ENCODE measurements at places on chromosomes 6 and 20. TPM values are rescaled to one million over a fixed set of nuclear protein-coding genes. Genes with fewer than 3 reads are reported as not detected.
A peak's percentile ranks its signal among the peaks of the same experiment; 100 is the strongest.

- no peak for DNase-seq
Observed at GRCh38 chr6:157238346-157238745, 85.0 kb downstream of the TMEM242 start.

DNA sequence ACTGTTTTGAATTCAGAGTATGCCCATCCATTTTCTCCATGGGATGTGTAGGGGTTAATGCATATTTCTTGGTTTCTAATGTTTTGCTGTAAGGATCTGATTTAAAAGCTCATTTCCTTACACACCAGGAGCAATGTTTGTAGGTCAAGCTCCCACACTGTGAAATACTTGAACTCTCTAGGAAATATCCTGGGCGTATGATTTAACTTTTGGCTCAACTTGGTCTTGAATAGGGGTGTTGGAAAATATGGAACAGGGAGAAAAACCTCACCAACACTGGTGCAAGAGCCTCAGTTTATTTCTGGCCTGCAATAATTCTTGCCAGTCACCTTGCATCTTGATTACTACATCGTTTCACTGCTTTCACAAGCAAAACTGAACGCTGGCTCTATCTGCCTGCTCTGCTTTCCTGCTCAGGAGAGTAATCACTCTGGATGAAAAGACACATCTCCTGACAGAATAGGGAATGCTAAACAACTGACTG is 25.1 kb upstream of the RFPL4B start:
- DNase-seq = no peak

DNA sequence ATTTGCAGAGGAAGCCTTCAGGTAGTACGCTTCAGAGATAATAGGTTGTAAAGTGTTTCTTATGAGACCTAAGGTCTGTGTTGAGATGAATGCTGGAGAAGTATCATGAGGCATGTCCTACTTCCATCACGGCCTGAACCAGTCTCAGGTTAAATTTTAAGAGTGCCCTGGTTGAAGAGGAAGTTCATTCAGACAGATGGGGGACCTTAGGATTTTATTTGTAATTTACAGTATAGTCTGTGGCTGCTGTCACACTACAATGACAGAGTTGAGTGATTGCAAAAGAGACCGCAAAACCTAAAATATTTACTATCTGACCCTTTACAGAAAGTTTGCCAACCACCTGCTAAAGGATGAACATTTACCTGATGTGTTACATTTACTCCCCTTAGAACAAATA is 70.9 kb downstream of the UST start:
- DNase-seq = no peak

- DNase-seq = peak; percentile 28
Observed at GRCh38 chr6:39411465-39411864, 89.0 kb upstream of the KCNK16 start.

- peak; percentile 96 for DNase-seq
Observed at GRCh38 chr20:4090756-4091489, 75.6 kb upstream of the RNF24 start.

- DNase-seq = no peak
Observed at GRCh38 chr6:118333772-118334171, 214.3 kb upstream of the PLN start.

- no peak for DNase-seq
Observed at GRCh38 chr6:3648724-3649123, 102.8 kb downstream of the PXDC1 start.

- DNase-seq = peak; percentile 37
Observed at GRCh38 chr6:97059473-97059872, 134.9 kb downstream of the KLHL32 start.

DNA sequence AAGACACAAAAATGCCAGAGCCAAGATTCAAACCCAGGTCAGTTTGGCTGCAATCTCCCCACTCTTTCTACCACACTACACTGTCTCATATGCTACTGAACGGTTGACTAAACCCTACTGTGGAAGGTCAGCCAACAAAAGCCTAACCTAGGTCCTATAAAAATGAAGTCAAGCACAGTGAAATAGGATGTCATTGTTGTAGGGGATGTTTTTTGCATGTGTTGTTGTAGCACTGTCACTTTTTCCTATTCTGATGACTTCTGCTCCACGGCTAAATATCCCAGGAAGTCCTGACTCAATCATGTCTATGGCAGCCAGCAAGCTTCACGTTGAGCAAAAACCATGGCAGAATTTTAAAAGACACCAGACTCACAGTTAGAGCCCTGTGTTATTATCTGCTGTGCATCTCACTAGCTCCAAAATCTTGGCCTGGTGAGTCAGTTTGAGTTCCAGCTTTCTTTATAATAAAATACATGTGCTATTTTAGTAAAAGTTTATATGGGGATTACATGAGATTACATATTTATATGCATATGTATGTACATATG is 322.1 kb upstream of the NT5E start:
- DNase-seq = no peak

DNA sequence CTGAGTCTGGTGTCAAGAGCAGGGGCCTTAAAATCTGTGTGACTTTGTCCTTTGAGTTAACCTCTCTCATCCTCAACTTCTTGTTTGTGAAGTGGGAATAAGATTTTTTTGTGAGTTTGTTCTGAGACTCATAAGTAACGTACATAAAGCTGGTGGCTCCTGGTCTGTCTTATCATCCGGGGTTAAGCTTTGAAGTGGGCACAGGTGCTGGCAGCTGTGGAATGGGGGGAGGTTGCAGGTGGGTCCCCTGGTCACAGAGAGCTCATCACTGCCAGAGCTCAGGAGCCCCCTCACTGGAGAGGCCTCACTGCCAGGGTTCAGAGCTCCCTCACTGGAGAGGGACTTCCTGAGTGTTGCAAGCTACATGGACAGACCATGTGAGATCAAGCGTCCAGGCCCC is 174.1 kb downstream of the NRN1 start:
- DNase-seq = no peak

- no peak for DNase-seq
Observed at GRCh38 chr6:27755768-27756167, 156.4 kb downstream of the OR2B2 start.

- DNase-seq = peak; percentile 26
Observed at GRCh38 chr6:142376800-142377496, 75.1 kb downstream of the ADGRG6 start.

DNA sequence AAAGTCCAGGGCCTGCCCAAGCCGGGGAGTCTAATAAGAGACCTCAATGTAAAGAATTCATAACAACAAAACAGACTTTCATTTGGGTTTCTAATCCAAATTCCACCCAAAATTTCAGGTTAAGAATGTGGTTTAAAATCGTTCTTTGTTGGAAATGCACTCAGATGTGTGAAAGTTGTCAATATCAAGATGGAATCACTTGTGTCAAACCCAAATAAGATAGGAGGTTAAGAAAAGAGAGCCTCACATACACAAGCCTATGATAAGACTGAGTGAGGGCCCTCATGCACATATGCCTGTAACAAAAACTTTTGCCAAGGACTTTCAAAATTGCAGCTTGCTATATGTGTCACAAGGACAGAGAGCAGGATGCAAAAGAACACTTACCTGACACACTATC is 145.7 kb downstream of the HACE1 start:
- no peak for DNase-seq

DNA sequence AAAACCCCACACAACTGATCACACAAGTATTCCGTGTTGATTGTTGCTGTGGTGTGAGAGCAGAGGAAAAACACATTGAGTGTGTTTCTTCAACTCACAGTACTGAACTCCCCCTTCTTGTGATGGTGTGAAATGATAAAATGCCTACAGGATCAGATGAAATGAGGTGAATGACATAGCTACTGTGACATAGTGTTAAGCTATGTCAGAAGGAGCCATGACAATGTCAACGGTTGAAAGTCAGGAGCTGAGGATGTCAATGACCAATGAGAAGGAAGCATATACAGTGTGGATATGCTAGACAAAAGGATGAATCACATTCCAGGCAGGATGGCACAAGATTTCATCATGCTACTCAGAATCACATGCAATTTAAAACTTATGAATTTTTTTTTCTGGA is 38.8 kb downstream of the WASF1 start:
- peak; percentile 75 for DNase-seq

GRCh38 chr20:40582531-40582930 is 106.5 kb downstream of the MAFB start:
- no peak for DNase-seq

DNA sequence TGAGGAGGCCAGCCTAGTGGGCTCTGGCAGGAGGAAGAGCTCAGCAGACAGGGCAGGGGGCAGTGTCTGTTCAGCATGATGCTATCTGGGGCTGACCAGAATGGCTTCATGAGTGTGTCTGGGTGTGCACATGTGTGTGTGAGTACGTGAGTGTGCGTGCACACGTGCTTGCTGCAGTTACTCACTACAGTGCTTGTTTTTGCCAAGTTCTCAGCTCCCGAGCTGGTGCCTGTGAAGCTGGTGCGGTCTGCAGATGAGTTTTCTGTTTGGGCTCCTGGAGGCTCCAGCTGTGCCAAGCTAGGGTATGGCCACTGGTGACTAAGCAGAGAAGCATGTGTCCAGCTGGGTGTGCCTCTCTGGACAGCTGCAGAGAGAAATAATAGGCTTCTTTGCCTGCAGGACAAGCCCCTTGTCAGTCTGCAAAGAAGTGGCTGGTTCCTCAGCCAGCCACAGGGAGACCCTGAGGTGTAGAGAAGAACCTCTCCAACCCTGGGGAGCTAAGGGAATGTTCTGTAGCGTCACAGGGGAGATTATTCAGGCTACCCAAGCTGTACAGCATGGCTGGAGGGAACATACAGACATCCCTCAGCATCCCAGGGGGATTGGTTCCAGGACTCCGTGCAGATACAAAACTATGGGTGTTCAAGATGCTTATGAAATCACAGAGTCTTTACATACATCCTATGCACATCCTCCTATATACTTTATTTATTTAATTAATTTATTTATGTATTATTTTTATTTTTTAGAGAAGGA is 40.2 kb upstream of the FAM50B start:
- DNase-seq = peak; percentile 90

TMEM239 gene
- 0.32 TPM for polyA plus RNA-seq

VARS1 gene
- polyA plus RNA-seq = 42.0 TPM

- no peak for DNase-seq
Observed at GRCh38 chr6:158628542-158628941, 16.0 kb downstream of the DYNLT1 start.

DNA sequence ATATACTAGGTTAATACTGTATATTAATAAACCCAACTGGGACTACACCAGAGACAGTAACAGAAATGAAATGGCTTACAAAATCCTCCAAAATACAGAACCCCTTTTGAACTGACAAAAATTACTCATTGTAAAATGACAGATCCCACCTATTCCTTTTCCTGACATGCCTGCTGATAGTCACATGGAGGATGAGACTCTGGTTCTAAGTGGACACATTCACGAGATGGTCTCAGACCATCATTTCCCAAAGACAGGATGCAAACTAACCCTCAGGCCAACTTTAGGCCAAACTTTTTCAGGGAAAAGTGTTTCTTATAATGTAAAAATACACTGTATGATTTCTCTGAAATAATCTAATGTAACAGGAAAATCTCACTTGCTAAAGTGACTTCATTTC is 22.5 kb downstream of the TBC1D7 start:
- no peak for DNase-seq

DNA sequence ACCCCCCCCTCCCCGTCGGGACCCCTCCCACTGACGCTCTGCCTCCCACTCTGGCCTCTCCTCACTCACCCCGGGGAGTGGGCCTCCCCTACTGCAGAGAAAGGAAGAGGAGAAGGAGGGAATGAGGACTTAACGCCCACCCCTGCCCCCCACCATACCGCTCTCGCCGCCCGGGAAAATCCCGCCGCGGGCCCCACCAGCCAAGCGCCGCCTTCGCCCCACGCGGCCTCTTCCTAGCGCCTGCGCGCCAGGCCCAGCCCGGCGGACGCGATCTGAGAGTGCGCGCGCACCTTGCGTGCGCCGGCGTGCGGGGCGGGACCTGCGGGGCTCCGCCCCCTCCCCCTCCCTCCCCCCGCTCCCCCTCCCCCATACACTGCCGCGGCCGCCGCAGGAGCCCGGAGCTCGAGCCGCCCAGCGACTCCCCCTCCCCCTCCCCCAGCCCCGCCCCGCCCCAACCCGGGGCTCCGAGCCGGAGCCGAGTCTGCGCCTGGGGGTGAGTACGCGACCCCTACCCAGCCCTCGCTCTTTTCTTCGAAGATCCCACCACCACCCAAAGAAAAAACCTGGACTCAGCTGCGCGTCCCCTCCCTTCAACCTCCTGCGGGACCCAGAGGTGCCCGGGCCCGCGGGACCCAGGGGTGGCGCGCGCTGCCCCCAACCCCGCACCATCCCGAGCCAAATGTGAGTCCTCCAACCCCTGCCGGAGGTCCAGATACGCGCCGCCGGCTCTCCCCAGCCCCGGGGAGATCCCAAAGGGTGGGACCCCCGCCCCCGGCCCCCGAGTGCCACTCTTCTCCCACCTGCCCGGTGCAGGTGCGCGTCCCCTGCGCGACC is at the start of the genes MRPL14 and TMEM63B:
MRPL14 (minus strand) TSS at position 267 of the 834 bp plus-strand sequence. CDS start 10,841 bp downstream, outside the sequence.
TMEM63B (plus strand) TSS at position 369 of the 834 bp plus-strand sequence. CDS start 7,031 bp downstream, outside the sequence.
- peak; percentile 88 for DNase-seq

DNA sequence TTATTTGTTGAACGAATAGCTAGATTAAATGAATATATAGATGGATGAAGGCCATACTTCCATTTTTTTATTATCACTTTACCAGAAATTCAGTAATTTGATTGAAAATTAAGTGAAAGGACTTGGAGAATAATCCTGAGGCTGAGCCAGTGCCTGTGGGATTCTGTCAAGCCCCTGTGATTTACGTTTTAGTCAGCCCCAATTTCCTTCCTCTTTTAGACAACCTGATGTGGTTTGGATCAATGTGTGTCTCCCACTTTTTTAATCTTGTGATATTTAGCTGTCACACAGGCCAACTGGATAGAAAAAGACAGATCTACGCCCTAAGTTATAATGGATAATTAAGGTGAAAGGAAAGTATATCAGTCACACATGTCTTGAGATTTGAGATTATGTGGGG is 188.8 kb downstream of the EDN1 start:
- DNase-seq = no peak

DNA sequence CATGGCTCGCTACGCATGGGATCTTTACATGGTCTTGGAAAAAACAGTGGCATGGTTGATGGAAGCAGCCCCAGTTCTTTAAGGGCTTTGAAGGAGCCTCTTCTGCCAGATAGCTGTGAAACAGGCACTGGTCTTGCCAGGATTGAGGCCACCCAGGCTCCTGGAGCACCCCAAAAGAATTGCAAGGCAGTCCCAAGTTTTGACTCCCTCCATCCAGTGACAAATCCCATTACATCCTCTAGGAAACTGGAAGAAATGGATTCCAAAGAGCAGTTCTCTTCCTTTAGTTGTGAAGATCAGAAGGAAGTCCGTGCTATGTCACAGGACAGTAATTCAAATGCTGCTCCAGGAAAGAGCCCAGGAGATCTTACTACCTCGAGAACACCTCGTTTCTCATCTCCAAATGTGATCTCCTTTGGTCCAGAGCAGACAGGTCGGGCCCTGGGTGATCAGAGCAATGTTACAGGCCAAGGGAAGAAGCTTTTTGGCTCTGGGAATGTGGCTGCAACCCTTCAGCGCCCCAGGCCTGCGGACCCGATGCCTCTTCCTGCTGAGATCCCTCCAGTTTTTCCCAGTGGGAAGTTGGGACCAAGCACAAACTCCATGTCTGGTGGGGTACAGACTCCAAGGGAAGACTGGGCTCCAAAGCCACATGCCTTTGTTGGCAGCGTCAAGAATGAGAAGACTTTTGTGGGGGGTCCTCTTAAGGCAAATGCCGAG is 78.2 kb downstream of the ASXL1 start:
- DNase-seq = no peak

DNA sequence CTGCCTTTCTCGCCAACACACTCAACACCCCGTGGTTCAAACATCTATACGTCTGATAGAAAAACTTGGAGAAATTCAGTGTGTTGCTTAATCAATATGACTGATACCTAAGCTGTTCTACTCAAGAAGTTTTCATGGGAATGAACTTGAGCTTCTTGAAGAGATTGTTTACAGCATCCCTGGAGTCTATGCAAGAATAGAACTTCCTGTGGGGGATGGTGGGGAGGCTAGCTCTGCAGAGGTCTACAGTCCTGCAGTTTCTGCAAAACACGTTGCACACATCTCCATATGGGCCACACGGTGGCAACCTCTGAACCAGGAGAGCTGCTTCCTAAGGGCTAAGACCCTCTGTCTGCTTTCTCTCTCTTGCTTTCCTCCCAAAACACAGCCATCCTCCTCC is 32.7 kb upstream of the FANCE start:
- peak; percentile 91 for DNase-seq
